HS-5 (cell line): ENCODE measurements at places on chromosomes 16 and 17.

DNA sequence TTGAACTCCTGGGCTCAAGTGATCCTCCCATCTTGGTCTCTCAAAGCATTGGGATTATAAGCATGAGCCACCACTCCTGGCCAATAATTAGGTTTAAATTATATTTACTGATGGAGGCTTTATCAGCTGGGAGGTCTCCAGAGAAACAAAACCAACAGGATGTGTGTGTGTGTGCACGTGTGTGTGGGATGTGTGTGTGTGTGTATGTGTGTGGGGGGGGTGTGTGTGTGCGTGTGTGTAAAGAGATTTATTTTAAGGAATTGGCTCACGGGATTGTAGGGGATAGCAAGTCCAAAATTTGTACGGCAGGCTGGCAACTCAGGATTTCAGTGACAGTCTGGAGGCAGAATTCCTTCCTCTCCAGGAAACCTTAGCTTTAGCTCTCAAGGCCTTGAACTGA is 4.6 kb downstream of the MMP25 start:
- DNase-seq: no peak

DNA sequence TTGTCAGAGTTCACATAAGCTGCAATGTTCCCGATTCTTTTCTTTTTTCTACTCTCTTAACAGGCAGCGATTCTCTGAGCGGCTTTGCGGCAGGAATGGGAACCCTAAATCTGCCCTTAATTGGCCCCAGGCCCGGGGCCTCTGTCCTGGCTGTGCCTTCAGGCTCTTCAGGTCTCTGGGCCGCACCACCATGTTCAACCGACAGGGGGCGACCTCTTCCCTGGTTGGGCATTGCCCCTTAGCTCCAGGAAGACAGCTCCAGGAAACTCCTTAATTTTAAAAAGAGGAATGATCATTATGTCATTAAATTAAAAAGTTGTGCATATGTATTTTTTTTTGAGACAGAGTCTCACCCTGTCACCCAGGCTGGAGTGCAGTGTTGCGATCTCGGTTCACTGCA is 20.3 kb downstream of the CACNG5 start:
- DNase-seq: no peak

- DNase-seq: no peak
These were observed 374.7 kb upstream of the DYNLRB2 start for GRCh38 chr16:80166082-80166481.

DNA sequence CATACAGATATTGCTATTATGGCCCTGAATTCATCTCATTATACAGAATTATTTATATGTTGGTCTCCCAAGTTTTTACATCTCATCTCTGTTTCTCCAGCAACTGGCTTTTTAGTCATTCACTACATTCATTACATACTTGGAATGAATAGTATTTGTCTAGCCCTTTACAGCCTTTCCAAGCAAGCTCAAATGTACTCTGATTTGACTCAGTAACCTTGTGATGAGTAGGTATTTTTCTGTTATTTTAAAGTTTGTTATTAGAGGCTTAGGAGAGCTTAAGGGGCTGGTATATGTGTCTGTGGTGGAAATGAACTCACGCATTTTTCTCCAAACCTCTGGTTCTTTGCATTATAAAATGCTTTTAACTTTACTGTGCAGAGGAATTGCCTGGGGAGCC is 224.7 kb downstream of the SNX29 start:
- no peak for DNase-seq

GRCh38 chr16:87226926-87227295 is 90.3 kb downstream of the C16orf95 start:
- DNase-seq: no peak

- peak; percentile 30 for DNase-seq
These were observed 369.2 kb downstream of the CDH13 start for GRCh38 chr16:82995924-82996441.

GRCh38 chr16:28301154-28301553 is 8.8 kb downstream of the SBK1 start:
- no peak for DNase-seq

GRCh38 chr17:45794840-45795239 is 10.7 kb downstream of the CRHR1 start:
- DNase-seq: no peak

GRCh38 chr16:681746-682427 is 1.7 kb downstream of the STUB1 start:
- DNase-seq: no peak

DNA sequence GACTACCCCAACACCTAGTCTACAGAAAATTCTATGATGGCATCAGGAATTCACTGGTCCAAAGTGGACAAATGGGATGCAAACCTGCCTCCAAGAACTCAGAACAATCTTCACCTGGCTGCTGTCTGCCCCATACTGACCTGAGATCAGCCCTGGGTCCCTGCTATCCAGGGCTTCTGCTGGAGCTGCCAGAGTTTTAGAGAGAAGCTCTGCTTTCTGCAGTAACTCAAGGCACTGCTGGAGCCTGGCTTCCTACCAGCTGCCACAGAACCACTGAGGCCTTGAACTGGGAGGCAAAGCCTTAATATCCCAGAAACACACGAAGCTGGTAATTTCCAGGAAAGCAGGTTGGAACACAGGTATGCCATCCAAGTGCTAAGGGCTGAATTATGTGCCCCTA is 7.5 kb downstream of the TMEM170A start:
- no peak for DNase-seq

DNA sequence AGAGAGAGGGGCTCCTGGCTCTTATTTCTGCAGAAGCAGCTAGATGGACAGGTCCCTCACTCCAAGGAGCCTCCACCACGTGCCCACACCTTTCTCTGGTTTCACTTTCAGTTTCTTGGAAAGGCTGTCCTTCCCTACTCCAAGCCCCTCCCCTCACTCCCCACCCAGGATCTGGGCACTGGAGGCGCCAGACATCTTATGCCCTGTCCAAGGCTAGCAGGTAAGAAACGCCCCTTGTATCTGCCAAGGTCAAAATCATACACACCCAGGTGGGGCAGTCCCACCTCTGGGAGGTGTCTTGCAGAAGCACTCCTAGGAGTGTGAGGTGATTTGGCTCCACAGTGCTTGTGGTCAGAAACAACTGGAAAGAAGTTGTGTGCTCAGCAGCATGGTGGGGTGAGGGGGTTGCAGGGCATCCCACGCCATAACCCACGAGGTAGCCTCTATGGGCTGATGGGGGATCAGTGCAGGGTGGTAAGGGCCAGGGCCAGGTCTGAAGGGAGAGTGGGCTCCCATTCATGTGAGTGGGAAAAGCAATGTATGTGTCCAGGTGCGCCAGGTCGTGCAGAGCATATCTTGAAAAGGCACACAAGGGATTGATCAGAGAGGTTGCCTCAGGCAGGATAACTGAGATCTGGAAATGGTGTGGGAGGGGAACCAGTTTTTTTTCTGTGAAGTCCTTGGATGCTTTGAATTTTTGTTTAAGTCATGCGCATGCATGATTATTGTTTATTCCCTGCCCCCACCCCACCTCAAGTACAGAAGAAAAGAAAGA is 31.8 kb upstream of the PRM1 start:
- DNase-seq: no peak

DNA sequence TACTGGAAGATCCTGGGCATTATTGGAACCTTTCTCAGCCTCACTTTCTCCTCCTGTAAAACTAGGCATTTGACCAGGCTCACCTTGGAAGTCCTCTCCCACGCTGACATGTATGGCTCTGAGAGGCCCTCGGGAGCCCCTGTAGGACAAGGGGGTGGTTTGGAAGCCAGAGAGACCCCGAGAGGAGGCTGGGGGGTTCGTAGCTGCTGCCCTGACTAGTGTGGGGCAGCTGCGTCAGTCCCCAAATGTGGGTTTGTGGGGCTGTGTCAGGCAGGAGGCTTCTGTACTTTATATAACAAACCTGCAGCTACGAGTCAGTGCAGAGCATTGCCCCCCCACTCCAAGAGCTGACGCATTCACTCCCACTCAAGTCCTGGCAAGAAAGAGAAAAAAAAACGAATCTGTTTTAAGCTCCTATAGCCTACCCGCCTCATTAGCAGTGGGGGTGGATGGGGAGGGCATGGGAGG is 1.8 kb downstream of the CX3CL1 start:
- no peak for DNase-seq

GRCh38 chr17:82319619-82320062 is 2.2 kb upstream of the CD7 start:
- no peak for DNase-seq

GRCh38 chr16:81190667-81191066 is 47.8 kb upstream of the BCO1 start:
- DNase-seq: no peak

DNA sequence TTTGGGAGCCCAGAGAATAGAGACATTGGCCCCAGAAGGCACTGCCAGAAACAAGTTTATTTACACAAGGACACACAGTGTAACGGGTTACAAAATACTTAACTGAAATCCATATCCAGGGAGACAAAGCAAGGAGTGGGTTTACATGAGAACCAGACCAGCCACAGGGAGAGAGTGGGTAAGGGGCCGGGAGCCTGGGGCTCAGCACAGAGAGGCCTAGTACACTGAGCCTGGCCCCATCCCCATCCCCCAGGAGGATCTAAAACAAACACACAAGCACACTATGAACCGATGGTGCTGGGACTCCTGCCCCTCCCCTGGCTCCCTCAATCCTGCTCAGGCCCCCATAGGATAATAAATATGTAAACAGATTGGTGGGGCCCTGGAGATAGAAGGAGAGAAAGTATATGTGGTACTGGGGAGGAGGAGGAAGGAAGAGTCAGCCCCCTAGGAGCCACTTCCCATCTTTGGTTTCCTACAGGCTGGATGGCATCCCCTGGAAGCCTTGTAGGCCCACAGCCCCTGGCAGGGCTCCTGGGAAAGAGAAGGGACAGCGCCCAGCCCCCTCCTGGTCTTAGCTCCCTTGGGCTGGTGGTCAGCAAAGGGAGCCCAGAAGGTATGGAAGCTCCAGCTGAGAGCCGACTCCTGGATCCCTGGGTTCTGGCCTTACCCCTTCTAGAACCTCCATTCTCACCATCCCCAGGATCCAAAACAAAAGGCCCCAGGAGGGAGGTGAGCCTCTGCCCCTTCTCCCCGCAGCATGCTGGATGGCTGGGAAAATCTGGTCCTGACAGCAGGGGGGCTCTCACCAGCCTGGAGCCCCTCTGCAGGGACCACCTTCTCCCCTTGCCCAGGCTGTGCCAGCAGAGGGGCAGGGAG is 6.4 kb downstream of the G6PC3 start:
- DNase-seq: no peak

DNA sequence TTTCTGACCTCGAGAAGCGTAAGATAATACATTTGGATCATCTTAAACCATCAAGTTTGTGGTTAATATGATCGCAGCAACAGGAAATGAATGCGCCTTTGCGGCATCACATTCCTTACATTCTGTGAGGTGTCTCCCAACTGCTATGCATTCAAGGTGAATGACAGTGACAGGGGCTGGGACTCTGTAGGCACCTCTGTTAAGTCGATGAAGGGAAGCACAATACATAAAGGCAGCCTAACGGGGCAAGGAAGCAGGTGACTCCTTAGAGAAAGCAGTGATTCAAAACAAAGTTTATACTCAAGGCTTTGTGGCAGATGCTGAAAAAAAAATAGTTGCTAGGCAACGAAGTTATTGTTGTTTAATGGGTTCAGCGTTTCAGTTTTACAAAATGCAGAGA is 21.6 kb upstream of the EVPL start:
- DNase-seq: peak; percentile 61

DNA sequence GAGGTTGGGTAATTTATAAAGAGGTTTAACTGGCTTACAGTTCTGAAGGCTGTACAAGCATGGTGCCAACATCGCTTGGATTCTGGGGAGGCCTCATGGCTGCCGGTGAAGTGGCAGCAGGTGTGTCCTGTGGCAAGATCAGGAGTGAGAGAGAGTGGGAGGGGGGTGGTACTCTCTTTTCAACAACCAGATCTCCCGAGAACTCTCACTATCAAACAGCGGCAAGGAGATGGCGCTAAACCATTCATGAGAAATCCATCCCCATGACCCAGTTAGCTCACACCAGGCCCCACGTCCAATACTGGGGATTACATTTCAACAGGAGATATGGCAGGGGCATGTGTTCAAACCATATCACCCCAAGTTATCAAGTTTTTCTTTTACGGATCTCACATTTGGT is 44.0 kb upstream of the CBX4 start:
- DNase-seq: no peak

GRCh38 chr17:36697903-36698530 is 96.6 kb downstream of the MRM1 start:
- no peak for DNase-seq

DNA sequence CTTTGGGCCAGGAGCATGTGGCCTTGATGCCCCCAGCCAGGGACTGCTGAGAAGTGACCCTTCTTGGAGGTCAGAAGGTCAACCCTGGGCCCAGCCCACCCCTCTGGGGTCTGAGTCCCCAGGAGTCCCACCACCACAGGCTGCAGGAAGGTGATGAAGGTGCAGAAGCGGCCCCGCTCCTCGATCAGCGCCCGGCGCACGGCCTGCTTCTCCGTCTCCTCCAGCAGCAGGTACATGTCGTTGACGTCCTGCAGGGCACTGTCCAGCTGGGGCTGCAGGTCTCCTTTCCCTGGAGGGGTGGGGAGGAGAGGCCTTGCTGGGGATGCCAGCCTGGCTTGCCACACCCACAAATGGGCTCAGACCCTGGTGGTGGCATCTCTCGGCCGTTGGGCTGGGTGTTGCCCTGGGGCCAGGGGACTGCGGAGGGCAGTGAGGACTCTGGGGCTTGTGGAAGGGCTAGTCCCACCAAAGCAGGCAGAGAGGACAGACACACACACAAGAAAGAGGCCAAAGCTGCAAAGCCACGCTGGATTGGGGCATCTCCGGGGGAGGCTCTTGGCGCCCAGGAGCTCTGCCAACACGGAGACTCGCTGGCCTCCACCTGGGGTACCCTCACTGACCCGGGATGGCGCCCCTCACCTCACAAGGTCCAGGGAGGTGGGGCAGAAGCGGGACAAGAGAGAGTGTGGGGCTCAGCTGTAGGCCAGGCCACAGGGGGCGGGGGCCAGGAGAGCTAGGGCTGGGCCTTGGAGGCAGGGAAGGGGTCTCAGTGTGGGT is 7.5 kb downstream of the MTSS2 start:
- no peak for DNase-seq

DNA sequence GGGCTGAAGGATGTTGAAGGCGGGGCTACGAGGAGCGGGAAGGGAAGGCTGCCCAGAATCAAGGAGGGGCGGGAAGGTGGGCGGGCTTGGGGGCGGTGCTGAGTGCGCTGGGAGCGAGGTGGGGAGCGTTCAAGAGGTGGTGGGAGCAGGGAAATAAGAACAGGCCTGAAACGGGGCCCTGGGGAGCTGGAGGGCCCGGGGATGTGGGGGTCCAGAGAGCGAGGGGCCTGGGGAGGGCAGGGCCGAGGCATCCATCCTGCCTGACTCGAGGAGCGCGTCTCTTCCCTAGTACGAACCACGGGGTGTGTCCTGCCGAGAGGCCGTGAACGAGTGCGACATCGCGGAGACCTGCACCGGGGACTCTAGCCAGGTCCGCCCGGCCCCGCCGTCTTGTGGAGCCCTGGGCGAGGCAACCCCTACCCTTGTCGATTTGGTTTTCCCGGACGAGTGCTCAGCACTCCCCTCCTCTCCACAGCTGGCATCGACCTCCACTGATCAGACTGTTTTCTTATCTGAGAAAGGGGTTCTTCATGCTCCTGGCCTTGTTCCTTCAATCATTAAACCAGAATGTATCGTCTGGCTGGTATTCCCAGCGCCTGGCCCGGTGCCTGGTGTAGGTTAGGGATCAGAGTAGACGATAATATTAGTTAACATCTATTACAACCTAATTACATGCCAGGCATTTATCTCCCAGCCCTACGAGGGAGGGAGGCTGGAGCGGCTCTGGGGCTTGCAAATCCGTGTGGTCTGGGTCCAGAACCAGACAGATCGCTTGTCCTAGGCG is 17.2 kb downstream of the ADAM11 start:
- DNase-seq: peak; percentile 93

- DNase-seq: no peak
These were observed 6.1 kb downstream of the HAPSTR1 start for GRCh38 chr16:9097266-9098219.

GRCh38 chr17:60577147-60577915 is 22.7 kb upstream of the PPM1D start:
- no peak for DNase-seq

GRCh38 chr17:19345486-19346350 is 16.8 kb downstream of the B9D1 start:
- no peak for DNase-seq
